ENCODE measurements at places on chromosomes 12 and 14.

DNA sequence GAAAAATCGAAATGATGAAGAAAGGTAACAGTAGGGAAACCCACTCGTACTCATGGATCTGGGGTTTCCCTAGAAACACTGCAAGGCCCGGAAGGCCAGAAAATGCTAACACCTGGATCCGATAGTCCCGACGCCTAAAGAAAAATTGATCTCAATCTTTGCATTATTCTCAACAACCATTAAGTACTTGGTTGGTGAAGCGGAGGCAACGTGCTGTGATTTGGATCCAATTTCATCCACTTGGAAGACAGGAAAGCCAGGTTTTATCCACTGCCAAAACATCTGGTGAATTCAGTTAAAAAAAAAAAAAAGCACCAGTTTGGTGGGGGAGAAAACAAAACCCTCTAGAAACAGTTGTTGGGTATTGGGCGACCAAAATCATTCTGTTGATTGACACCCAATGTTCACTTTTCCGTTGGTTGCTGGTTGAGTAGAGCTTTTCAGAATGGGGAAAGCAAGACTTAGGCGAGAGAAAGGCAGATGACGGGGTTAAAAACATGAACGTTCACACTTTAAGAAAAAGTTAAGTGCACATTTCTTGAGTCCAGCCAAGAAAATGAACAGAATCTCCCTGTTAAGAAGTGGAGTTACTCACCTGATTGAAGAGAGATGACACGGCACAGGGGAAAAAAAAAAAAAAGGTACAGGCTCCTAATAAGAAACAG, 41.9 kb upstream of the MED13L start:
- no peak for DNase-seq

DNA sequence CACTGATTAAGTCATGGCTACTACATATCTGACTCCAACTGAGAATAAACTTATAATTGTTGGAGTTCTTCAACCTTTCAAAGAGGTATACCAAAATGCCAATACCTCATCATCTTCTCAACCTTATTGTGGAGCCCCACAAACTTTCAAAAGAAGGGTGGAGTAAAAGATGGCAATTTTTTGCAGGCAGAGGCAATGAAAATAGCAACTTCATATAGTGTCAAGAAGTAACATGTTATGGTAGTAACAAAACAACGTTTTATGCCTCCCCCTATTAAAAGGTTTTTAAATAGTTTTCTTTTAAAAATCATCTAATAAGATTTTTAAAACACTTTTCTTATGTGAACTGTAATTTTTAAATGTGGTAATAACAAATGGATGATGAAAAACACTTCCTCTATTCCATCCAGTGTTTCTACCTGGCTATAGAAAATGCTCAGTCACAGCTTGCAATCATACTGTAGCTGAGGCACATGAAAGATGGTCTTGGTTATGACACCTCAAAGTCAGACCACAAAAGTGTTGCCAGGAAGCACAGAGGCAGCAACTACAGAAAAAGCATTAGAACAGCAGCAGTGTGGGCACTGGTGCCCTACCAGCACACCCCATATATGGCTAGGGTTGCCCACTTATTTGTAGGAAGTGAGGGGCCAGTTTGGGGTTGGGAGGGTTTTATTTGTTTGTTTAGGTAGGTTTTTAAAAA, 7.0 kb downstream of the PPP1R12A start:
- DNase-seq, result no peak

DNA sequence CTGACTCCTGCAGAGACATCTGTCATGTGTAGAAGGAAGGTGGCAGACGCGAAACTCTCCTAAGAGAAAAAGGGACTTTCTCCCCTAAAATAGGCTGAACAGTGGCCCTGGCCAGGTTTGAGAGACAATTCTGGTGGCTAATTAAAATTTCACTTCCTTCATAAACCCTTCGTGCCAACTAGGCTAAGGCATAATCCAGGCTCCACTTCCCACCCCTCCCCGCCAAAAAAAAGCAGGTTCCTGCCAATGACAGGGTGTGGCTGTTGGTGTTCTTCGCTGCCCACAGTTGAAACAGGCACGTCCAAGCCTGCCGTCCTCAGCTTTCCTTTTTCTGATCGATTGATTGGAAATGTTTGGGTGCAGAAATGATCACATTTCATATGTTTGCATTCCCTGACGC, 144.6 kb downstream of the GCH1 start:
- DNase-seq, result no peak

DNA sequence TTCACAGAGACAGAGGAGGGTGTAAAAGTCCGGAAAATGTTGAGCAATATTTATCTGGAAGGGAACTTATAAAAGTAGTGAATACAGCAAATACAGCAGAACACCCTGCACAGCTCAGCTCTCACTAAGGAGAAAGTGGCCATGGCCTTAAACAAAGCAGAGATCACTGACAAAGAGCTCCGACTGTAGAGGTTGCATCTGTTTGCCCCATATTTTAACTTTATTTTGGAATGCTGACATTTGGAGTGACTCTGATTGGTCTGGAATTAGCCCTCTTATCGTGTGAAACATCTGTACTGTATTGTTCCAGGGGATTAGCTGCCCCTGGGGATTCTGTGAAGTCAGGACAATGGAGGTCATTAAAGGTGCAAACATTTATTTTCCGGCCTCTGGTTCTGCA, 1275.7 kb upstream of the FLRT2 start:
- no peak for DNase-seq

- DNase-seq, result no peak
Measured at GRCh38 chr14:84767434-84767833, 762.5 kb upstream of the FLRT2 start.

- no peak for DNase-seq
Measured at GRCh38 chr14:65915125-65915524, 502.6 kb downstream of the FUT8 start.

GRCh38 chr14:66295386-66295785, 190.8 kb upstream of the CCDC196 start:
- DNase-seq, result no peak

DNA sequence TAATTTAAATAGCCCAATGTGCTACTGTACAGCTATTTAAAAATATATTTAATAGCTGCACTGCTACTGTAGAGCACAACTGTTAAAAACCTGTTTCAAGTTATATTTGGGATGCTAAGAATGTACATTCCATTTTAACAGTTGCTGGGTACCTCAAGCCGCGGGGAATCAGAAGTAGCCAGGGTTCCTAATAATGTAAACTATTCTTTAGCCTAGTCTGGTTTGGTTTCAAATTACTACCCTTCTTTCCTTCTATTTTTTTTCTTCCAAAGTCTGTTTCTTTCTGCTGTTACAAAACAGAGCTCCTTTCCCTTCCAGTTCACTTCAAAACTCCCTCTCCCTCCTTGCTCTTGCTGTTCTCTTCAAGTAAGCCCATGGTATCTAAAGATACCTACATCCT, 21.3 kb downstream of the SCAF11 start:
- no peak for DNase-seq

DNA sequence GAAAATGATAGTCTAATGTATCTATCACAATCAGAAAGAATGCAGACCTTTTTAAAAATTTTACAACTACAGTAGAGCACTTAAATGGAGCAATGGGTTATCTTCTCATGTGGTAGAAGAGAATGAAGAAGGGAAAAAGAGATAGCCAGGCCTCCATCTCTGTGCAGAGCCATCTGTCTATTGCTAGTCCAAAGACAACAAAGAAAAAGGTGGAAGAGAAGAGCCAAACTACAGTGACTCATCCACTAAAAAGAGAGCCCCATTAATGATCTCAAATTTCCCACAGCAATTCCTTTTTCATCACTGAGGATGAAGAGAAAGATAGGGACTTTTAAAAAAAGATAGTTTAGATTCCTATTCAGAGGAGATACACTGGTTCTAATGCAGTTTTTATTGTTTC, 232.9 kb downstream of the ATXN7L3B start:
- DNase-seq, result no peak

DNA sequence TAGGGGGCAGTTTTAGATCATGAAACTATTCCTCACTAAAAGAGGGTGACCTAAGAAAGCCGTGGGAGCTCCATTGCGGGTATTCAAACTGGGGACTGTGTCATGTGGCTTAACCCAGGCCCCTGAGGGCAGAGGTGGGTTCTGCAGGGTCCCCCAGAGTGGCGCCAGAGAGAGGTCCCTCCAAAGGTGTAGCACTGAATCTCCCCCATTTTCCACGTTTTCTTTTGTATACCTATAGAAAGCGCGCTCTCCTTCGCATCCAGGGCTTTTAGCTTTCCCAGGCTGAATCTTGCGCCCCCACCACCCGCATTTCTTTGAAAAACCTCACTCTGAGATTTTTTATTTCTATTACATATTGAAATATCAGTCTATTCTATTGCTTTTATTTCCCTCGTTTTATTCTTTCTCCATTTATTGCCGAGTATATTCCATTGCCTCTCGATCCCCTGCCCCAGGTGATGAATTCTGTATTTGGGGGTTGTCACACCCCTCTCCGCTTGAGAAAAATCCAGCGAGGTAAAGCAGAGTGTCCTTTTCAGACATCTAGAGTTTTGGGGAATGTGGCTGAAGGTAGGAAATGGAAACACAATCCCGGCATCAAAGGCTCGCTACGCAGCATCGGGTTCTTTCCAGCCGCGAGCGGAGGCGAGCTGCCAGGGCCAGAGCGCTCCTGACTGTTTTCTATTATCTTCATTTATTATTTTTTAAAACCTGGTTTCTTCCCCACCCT, 870 bp upstream of the HOXC13 start:
- no peak for DNase-seq

DNA sequence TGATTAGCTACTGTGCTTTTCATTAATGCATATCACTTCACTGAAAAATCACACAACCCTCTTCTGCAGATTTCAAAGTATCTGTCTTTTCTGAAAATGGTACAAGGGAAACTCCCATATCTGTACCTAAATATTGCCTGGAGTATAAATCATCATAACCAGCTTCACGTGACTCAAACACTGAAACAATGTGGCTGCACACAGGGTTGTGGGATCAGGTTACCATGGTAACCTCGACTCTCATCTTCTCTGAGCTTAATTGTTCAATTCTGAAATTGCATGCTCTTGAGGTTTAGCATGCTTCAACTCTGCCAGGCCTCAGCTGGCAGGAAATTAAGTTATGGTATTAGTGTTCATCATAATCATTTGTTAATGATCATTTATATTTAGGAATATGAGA, 77.5 kb upstream of the CPSF6 start:
- no peak for DNase-seq
